KG1 (cell line): ENCODE measurements at places on chromosomes 1 and 21.

GRCh38 chr1:109893532-109894171 lies 17.0 kb upstream of the CSF1 start:
- DNase-seq = no peak

- no peak for DNase-seq
These were observed 12.7 kb downstream of the ARNT start for GRCh38 chr1:150863724-150864123.

GRCh38 chr1:5830771-5831599 lies 161.2 kb downstream of the NPHP4 start:
- DNase-seq = no peak

DNA sequence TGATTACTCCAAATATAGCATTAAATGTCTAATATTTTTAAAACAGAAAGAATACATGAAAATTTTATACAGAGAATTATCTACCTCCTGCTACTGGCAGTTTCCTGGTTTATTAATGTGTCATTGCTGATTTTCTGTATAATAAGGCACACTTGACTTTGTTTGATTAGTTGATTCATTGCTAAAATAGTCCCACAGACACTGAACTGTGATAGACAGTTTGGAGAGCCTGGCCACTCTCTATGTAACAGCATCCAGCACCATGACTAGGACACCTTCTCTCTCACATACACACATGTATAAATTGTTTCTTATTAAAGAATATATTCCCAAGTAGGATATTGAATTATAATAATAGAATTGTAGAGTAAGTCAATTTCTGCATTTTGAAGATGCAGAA lies 368.5 kb upstream of the SNX7 start:
- no peak for DNase-seq

- DNase-seq = no peak
These were observed 1.3 kb downstream of the FNBP1L start for GRCh38 chr1:93448983-93449804.

DNA sequence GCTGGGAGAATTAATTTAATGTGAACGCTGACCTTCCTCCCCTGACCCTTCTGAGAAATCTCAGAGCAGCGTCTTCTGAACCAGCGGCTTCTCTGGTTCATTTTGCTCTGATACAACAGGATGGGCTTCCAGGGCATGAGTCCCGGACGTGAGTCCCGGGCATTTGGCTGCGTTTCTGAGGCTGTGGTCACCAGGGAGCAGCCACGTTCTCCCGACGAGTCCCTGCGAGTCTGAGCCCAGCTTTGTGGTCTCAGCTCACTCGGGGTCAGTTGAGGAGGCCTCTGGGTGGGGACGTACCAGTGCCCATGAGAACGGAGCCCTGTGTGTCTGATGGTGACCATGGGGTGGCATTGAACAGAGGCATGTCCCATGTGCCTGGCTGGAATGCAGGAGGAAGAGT lies 17.7 kb upstream of the OBSCN start:
- no peak for DNase-seq

DNA sequence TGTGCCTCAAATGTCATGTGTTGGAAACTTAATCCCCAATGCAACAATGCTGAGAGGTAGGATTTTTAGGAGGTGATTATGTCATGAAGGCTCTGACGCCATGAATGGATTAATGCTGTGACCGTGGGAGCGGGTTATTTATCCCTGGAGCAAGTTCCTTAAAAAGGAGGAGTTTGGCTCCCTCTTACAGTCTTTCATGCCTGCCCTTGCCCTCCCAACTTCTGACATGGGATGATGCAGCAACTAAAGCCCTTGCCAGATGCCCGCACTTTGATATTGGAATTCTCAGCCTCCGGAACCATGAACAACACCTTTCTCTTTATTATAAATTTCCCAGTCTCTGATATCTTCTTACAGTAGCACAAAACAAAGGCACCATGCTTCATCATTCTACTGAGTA lies 685.3 kb upstream of the CHRM3 start:
- no peak for DNase-seq

DNA sequence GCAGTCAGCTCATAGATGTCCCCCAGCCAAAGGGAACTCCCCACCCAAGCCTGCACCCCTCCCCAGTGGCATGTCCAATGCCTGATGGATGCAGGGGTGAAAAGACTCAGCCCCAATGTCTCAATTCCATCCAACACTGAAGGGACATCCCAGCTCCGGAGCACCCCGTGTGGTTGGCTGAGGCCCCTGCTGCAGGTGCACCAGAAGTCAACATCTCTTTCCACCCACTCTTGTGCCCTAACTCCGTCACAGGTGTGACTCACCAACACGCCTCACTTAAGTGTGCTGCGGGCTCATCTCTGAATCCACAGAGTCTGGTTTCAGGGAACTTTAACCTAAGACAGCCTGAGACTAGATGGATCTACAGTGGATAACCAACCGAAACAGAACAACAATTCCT lies 40.9 kb upstream of the ZBTB18 start:
- DNase-seq = no peak

GRCh38 chr21:46551636-46552241 lies 53.1 kb downstream of the S100B start:
- DNase-seq = no peak

DNA sequence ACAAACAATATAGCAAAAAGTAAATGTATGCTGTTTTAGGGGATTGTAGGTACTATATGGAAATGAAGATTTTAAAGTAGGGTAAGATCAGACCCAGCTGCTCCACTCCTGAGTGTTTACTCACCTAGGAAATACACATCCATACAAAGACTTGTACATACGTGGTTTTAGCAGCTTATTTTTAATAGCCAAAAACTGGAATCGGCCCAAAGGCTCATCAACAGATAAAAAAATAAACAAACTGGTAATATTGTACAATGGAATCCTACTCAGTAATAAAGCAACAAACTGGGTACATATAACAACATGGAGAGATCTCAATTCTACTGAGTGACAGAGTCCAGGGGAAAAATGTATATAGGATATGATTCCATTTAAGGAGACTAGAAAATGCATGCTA lies 179.2 kb upstream of the TMEM51 start:
- no peak for DNase-seq

DNA sequence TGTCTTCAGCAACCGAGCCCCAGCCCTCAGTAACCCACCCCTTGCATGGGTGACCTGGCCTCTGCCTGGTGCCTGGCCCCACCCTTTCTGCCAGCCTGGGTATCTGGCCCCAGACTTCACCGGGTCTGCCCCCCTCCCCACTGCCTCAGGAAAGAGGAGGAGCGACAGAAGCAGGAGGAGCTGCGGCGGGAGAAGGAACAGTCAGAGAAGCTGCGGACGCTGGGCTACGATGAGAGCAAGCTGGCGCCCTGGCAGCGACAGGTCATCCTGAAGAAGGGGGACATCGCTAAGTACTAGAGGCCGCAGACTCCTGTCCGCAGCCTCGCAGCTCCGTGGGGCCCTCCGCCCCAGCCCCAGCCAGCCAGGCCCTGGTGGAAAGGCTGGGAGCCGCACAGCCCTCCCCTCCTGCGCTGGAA lies 6.1 kb downstream of the TNFRSF25 start:
- no peak for DNase-seq

DNA sequence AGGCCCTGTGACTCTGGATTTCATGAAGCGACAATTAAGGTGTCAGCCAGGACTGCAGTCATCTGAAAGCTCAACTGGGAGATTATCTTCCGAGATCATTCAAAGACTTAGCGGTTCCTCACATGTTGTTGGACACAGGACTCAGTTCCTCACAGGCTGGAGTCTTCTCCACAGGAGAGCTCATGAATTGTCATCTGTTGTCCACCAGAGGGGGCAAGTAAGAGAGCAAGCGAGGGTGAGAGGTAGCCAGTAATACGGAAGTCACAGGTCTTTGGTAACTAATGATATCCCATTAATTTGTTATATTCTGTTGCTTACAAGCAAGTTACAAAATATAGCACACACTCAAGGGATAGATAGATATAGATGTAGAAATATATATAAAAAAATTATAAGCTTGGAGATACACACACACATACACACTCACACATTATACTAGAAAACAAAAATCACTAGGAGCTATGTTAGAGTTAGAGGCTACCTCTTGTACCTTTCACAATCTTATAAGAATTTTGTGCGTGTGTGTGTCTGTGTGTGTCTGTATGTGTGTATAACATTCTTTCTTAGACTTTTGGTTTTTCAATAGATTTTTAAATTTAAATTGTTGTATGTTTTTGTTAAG lies 1695.3 kb downstream of the BRINP3 start:
- DNase-seq = peak; percentile 5

- DNase-seq = no peak
These were observed 62.1 kb downstream of the FAAP20 start for GRCh38 chr1:2132222-2133038.

DNA sequence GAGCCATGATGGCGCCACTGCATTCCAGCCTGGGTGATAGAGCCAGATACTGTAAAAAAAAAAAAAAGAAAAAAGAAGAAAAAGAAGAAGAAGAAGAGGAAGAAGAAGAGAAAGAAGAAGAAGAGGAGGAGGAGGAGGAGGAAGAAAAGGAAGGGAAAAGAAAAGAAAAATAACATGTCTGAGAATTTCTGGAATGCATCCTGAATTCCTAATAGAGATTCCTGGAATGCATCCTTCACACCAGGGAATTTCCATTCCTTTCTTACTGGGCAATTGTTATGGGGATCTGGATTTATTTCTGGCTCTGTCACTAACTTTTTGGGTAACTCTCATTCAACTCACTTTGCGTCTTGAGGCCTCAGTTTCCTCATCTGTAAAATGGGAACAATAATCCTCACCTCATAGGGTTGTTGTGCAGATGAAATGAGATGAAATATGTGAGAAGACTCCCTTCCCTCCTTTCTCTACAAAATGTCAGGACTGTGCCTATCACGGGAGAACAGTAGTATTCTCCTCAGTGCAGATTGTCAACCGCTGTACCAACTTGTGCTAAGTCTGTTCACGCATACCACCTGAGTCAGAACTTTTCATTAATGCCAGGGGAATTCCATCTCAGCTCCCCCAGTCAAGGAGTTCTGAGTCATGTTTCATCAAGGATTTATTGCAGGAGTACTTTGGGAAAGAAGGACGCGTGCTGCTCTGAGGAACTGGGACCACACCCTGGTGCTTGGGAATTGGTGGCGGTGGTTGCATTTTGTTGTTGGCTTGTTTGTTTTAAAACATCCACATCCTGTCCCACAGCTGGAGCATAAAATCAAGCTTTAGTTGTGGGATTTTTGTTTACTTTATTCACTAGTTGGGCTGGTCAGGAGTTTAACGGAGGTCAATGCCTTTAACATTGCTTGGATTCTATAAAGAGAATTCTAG lies 42.4 kb upstream of the ROR1 start:
- no peak for DNase-seq

- DNase-seq = no peak
These were observed 160.9 kb downstream of the HLX start for GRCh38 chr1:221040101-221040500.

DNA sequence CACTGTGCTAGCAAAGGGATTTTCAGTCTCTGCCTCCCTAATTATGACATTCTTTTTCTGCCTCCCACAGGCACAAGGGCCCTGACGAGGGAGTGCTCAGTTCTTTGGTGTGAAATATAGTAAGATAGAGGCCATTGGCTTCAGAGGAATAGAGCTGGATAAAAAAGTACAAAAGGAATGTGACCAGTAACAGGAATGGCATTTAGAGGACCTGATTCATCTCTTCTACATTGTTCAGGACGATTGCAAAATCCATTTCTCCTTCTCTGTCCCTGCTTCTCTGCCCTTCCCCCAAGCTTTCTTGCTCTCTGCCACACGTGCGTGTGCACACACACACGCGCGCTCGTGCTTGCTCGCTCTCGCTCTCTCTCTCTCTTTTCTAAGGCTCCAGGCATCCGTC lies 668.2 kb downstream of the KIF26B start:
- DNase-seq = no peak

DNA sequence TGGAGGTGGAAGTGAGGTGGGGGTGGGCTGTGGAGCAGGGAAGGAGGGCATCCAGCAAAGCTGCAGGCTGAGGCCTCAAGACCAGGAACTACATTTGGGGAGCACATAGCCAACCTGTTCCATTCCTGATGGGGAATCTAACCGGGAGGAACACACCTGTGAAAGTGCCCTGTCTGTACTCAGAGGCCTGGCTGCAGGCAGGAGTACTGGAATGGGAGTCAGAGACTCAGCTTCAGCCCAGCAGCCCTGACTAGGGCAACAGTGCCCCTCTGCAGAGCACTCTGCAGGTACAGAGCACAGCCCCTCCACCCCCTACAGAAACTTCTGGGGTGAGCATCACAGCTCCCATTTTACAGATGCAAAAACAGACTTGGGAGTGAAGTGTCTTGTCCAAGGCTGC lies 126.4 kb downstream of the DMRTB1 start:
- no peak for DNase-seq

- no peak for DNase-seq
These were observed 58.1 kb downstream of the SYDE2 start for GRCh38 chr1:85142753-85143152.

DNA sequence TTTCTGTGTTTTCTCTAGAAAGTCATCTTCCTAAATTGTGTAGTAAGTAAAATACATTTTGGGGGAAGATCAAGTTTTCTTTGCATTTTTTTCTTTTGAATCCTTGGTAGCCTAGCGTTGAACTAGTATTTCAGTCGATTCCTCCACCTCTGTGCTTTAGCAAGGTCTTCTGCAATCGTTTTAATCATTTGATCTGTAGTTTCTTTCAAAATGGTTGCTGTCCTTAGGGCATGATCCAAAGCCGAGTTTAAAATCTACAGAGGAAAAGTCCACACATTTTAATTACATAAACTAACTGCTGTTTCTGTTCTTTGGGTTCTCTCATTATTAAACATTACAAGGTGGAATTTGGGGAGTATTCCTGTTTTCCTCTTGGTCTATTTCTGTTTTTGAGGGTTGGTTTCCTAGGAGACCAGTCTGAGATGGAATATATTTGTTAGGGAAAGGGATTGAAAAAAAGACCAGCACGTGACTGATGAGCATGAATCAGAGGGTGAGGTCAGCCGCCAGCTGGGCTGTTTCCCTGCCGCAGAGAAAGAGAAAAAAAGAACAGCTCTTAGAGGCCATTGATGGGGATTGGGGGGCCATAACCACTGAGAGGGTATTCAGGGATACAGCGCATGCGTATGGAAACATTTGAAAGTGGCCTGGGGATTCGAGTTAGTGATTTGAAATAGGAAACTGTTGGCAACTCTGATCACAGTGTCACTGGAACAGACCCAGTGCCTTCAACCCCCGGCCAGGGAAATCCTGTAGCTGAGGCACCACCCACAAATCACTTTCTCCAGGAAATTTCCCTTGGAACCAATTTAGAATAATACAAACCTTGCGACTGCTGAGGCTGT lies 40.6 kb downstream of the AKNAD1 start:
- DNase-seq = no peak

DNA sequence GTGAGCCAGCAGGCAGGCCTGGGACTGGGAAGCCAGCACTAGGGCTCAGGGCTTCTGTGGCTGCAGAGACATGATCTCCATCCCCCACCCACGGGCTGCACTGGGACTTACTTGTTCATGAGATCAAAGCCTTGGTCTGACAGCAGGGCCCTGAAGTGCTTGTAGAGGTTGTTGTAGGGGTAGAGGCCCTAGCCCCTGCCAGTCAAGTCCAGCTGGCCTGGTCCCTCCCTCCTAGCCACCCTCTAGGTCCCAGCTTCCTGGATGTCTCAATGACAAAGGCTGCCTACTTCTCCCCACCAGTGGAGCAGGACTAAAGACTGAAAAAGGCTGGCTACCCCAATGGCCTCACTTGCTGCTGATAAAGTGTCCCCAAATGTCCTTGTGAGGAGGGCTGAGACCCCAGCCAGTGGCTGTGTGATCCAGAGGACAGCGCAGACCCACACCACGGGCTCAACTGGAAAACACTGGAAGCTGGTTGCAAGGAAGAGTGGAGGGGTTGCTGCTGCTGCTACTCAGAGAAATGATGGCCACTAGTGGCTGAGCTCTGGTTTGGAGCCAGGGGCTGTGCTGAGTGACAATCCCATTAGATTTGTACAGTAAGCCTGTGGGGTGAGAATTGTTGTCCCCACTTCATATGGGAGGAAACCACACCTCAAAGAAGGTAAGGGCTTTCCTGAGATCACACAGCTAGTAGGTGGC lies 1.4 kb downstream of the HTR1D start:
- no peak for DNase-seq
